Stimulated activated CD8-positive, alpha-beta memory T cell treated with anti-CD3 and anti-CD28 coated beads, Interleukin-2, amount 100 ng/mL, for 1 hour (primary cell): ENCODE measurements at places on chromosomes 1 and 21.

GRCh38 chr1:2494323-2494693, 18.2 kb downstream of the PLCH2 start:
- no peak for DNase-seq

- DNase-seq: no peak
Observed at GRCh38 chr1:155184835-155185782, 11.5 kb downstream of the TRIM46 start.

DNA sequence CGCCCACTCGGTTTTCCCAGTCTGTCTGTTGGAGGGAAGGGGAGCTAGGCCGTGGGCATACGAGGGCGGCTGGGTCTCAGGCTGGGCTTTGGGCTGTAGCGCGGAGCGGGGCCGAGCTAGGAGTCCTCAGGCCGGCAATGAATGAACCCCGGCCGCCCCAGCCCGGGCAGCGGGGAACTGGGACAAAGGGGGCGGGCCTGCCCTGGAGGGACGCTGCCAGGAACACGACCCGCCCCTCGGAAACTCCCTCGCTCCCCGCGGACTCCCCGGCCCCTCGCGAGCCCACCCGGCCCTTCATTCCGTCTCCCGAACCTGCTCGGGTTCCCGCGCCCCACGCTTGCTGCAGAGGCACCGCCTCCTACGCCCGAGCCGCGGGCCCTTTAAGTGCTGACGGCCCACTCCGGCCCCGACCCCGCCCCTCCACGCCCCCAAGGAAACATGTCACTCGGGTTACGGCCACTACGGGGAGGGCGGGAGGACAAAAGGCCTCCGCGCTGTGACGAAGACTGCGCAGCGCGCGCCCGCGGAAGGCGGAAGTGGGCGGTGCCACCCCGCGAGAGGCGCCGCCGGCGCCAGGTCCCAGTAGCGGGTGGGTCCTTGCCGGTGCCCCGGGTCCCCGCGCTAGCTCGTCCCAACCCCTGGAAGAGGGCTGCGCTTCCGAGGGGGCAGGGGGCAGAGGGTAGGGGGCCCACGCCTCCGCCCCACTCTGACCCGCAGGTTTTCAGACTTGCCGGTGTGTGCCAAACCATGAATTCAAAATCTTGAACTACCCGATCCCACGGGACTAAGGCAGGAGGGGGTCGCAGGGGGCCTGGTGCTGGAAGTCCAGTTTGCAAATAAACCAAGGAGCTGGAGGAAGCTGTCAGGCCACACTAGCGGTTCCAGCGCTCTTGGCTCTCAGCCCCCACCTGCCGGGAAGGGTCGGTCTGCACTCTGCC, at the start of gene GALE:
TSS of gene GALE (minus strand) at position 355 of the 938 bp plus-strand sequence. CDS start 1,747 bp downstream, outside the sequence.
- DNase-seq: peak; percentile 95

- no peak for DNase-seq
Observed at GRCh38 chr1:234123867-234124266, 219.4 kb downstream of the SLC35F3 start.

DNA sequence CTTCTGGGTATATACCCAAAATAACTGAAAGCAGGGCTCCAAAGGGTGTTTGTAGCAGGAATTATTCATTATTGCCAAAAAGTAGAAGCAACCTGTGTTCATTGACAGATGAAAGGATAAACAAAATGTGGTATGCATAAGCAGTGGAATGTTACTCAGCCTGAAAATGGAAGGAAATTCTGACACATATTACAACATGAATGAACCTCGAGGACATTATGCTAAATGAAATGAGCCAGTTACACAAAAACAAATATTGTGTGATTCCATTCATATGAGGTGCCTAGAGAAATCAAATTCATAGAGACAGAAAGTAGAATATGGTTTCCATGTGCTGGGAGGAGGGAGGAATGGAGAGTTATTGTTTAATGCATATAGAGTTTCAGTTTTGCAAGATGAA, 86.3 kb upstream of the ARTN start:
- DNase-seq: no peak

DNA sequence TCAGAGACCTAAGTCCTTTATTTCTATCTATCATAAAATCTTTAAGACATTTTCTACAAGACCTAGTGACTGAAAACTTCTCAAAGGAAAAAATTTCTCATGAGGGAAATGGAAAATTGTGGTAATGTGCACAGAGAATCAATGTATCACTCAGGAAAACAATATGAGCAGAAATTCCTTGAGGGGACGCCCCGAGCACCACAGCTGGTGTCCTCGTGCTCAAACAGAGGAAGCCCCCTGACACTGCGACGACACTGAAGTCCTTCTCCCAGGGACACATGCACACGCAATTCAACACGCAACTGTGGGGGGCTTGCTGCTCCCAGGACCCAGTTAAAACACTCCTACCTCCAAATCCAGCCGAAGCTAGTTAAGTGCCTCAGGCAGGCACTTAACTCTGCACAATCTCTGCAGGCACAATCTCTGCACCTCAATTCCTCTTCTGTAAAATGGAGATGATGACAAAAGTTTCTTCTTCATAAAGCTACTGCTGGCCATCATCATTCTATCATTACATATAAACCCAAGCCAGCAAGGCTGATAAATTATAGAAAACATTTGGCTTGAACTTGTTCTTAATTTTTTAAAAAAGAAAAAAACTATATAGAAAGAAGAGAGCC, 16.0 kb downstream of the ZBTB17 start:
- DNase-seq: no peak

DNA sequence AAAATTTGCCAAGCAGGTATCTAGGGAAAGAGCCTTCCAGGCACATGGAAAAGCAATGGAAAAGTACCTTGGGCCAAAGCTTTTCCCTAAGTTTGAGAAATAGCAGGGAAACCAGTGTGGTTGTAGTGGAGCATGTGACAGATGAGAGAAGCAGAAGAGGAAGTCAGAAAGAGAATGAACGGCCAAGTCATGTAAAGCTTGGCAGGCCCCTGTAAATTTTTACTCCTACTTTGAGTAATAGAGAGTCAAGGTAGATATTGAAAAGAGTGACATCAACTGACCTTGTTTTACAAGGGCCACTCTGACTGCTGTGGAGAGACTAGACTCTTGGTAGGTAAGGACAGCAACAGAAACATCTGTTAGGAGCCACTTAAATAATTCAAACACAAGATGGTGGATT, 180.9 kb upstream of the PRMT6 start:
- DNase-seq: no peak

GRCh38 chr21:42360317-42360716, 6.0 kb downstream of the TFF1 start:
- DNase-seq: no peak
